Activated CD4-positive, CD25-positive, alpha-beta regulatory T cell treated with anti-CD3 and anti-CD28 coated beads, Interleukin-2, amount 50 U/mL, for 16 hours (primary cell): ENCODE measurements at places on chromosomes 4 and X.

GRCh38 chr4:94558392-94558904, 106.7 kb downstream of the PDLIM5 start:
- no peak for DNase-seq

- DNase-seq: no peak
Measured at GRCh38 chr4:56648021-56648823, 32.9 kb downstream of the HOPX start.

DNA sequence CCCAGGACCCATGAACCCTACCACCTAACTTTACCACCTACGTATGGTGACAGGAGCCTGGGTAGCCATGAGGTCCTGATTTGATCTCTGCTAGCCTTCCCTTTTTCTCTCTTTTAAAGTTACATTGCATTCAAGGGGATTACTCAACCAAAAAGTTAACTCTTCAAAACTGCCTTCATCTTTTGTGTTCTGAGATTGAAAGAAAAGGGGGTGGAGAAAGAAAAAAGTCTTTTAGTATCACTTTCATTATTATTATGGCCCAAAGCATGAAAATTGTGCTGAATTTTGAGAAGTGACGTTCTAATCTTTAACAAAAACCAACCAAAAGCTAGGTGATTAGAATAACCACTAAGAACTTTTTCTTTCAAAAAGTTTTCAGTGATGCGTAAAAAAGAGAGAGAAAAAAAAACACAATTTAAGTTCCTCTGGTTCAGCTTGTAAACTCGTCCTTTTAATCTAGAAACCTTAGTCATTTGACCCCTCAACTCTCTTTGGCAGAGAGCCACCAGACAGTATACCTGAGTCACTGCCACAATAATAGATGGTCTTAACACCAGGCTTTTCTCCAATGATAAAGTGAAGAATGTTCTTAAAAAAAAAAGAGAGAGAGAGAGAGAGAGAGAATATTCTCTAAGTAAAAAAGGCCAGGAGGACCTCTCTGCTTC, 347.4 kb upstream of the FGF13 start:
- DNase-seq: no peak

DNA sequence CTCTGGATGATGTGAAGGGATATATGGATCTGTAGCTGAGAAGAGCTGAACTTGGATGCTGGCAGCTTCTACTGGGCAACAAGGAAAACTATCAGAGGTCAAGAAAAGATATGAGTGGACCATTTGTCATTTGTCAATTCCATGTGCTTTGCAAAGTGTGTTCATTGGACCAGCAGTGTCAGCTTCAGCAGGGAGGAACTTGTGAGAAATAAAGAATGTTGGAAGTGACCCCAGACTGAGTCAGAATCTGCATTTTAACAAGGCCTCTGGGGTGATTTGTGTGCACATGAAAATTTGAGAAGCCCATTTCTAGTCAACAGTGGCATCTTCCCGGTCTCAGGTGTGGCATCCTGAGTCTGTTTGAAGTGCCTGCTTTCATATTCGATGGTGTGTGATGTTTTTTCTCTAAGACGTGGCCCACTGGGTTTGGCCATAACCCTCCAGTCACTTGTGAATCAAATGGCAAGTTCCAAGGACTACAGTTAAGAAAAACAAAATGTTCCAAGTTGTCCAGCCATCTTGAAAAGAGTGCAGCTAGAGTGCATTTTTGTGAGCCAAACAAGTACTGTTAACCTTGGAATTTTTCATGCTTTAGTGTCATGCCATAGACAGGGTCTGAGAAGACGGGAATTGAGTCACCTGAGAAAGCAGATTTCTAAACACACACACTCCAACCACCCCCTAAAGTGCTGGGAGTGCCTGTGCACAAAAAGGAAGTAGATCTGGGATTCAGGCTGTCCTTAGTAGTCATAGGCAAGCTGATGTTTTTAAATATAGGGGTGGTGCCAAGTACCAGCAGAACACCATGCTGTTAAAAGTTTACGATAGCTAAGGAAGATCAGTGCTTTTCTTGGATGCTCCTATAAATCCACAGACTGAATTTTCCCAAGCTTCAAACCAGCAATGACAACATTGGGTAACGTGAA, 26.4 kb downstream of the GPM6B start:
- DNase-seq: no peak

GRCh38 chrX:72121383-72121782, 10.3 kb downstream of the RTL5 start:
- no peak for DNase-seq

DNA sequence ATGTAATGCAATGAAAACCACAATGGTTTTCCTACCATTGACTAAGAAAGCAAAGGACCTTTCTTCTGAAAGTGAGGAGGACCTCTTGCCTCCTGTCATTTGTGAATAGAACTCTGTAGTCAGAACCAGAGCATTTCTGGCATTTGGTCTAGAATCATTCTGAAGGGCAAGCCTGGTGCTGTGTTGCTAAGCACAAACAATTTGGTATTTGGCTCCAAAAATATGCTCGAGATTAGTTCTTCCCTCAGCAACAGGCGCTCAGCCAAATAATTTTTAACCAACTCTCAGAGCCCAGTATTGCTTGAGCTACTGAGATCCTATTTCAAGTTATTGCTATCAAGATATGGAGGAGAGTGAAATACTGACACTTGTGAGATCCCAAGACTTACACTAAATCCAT, 71.0 kb downstream of the SNCA start:
- no peak for DNase-seq

- DNase-seq: peak; percentile 2
Measured at GRCh38 chrX:120560405-120560841, 339 bp downstream of the CUL4B start.

GRCh38 chr4:117357866-117358265, 272.5 kb upstream of the TRAM1L1 start:
- no peak for DNase-seq

GRCh38 chrX:111444881-111445280, 32.9 kb upstream of the DCX start:
- no peak for DNase-seq

- DNase-seq: no peak
Measured at GRCh38 chr4:10832806-10833628, 148.4 kb upstream of the CLNK start.

GRCh38 chr4:108834835-108835384, 72.1 kb upstream of the ETNPPL start:
- DNase-seq: no peak

- no peak for DNase-seq
Measured at GRCh38 chrX:43493756-43494155, 162.3 kb upstream of the MAOA start.

- no peak for DNase-seq
Measured at GRCh38 chrX:34884817-34885216, 57.8 kb upstream of the FAM47B start.

DNA sequence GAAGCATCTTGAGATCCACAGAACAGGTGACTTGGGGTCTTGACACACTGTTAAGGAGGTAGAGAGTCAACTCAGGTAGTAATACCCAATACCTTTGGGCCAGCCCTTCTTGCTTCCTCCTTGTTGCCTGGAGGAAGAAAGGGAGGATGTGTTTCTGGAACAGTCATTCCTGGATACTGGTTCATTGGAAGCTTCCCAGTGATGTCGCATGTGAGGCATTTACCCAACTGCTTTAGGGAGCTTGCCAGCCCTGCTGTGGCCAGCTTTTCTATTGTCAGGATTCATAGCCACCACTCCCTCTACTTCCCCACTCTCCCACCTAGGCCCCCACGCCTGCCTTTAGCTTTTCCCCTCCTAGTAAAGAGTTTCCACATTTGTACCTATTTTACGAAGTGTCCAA, 310.3 kb upstream of the PRPS2 start:
- DNase-seq: no peak

DNA sequence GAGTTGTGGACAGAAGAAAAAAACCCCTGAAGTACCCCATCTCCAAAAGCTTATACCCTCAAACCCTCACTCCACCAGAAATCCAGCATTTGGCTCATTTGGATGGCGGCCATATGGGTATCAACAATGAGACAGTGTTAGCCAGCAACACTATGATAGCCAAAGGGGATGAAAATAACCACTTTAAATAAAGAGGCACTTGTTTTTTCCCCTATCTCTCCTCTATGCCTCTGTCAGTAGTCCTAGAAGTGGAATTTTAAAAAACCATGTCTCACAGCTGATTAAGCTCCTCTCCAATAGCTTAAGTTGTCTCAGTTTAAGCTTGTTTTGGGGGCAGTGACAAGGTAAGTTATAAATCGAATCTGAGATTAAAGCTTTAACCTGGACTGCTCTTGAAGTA, 124.0 kb downstream of the MOSPD2 start:
- no peak for DNase-seq

GRCh38 chr4:168524006-168524405, 27.2 kb downstream of the PALLD start:
- DNase-seq: no peak

DNA sequence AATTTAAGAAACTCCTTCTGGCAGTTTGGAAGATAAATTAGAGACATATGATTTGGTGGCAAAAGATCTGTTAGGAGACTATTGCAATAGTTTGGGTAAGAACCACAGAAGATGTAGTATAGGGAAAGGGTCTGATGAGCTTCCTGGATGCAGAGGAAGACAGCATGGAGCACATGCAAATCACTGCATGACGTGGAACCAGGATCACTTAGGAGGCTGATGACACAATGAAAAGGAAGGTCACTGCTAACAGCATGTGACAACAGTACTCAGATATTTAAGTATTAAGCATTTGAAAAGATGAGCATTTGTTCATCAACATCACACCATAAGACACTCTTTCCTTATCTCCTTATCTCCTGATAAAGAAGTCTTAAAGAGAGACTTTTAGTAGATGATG, 167.8 kb upstream of the LDB2 start:
- no peak for DNase-seq

GRCh38 chr4:73315091-73315490, 56.5 kb upstream of the ANKRD17 start:
- DNase-seq: no peak

DNA sequence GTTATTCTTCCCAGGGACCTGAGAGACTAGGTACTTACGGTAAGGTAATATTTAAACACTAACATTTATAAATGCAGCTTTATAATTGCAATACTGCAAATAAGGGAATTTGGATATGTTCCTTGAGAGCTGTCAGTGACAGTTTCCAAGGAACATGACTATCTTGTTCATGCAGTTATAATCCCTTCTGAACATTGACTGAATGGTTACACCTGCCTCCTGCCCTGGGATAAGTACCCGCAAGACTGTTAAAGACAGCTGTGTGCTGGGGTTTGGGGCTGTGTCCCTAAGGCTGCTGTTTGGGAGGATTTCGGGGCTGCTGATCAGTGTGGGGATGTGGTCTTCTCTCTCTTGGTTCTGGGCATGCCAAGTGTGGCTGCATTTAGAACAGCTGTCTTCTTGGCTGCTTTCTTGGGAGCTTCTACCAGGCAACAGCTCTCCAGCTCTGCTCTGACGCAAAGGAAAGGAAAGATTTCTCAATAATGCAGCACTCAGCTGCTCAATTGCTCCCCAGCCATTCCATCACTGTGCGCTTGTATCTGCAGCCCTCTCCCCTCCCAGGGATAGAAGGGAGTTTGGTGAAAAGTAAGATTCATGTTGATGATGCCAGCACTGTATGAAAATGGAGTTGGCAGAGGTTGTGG, 298.8 kb upstream of the TAPT1 start:
- DNase-seq: no peak

DNA sequence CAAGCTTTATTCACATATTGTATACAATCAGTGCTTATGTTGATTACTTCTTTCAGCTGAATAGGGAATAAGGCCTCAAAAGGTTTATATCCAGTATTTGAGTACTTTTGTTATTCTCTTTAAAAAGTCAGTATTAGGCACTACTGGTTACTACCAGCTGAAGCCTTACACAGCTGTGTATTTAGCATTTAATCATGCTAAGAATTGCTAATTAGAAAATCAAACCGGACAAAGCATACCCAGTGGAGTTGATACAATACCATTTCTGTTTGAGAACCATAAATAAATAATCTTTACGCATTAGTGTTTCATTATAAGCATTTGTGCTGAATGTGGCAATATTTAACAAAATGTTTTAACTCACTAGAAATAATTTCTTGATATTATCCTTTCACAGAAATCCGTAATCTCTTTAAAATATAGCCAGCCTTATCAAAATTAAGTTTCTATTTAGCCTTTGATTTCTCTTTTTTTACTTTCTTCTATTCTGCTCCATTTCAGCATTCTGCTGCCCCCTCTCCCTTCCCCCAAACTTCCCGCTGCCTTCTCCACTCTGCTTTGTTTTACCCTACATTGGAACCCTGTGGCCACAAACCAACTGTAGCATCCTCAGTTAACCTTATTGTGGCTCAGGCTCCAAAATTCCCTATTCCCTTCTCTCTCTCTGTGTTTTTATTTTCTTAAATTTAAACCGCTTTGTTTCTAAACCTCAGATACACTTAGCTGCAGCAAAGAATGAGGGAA, 37.8 kb downstream of the UGT8 start:
- DNase-seq: no peak

DNA sequence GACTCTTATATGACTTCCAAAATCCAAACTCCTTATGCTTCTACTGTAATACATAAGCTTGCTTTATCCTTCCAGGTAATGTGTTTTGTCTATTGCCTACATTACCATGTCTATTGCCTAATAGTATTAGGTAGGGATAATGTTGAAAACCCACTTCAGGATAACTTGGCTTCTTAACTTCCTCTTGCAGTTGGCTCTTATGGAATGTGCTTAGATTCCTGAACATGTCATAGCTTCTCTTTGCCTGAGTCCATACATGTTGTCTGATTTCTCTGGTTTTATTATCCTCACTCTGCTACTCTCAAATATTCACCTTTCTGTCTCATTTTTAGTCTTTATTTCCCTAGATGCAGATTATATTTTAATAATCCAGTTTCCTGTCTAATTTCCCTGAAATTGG, 599.9 kb downstream of the IL15 start:
- DNase-seq: no peak

DNA sequence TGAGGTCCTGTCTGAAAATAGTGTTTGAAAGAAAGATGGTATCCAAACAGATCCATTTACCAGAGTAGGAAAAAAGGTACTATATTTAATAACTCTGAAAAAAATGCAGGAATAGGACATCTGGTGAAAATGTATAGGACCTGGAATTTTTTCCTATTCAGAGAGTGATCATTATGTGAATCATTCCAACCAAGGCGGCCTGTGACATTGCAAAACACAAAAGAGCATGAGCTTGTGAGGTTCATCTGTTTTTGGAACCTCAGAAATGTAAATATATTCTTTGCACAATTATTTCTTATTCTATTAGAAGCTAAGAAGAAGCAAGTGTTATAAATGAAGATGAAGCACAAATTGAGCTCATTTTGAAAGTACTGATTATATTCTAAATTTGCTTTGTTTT, 2.0 kb downstream of the C4orf51 start:
- no peak for DNase-seq

- no peak for DNase-seq
Measured at GRCh38 chr4:78899302-78899701, 39.9 kb downstream of the PAQR3 start.
